ENCODE measurements at places on chromosomes 4 and X. TPM values are rescaled to one million over a fixed set of nuclear protein-coding genes. Genes with fewer than 3 reads are reported as not detected.

- peak; percentile 18 for DNase-seq
These were observed 11.1 kb downstream of the MAEA start for GRCh38 chr4:1300466-1301455.

The XAGE2 gene
- not detected for total RNA-seq

DNA sequence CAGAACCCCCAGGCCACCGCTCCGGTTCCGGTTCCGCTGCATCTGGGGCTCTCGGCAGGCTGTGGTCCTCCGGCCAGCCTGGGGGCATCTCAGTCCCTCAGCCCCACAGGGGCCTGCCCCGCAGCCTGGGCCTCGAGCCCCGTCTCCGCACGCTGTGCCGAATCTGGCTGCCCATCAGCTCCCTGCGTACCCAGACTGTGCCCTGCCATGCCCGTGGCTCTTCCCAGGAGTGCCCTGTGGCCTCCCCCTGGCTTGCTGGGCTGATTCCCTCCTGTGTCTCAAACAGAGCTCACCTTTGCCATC, 830 bp upstream of the MSANTD1 start:
- DNase-seq = no peak

DNA sequence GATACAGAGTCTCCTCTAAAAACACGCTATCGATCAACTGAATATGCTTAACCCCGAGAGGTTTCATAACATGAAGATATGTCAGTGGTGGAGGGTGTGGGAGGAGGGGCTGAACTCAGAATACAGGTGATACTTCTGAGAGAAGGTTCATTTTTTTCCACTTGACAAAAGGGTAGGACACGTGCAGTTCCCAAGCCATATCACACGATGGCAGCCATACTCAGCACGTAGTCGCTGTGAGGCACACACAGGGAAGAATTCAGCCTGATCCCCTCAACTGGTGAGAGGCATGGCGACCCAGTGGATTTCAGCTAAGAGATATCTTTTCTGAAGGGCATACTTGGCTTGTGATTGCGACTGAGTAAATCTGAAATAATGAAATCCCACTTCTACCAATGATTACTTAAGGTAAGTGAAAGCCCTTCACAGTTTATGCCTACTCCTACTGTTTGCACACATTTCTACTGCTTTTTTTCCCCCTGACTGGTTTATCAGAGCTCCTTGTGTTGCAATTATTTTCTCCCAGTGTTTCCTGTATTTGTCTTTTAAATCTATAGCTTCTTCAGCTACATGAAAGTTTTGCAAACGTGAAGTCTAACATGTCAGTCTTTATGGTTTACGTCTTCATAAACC, 133.1 kb downstream of the CORIN start:
- no peak for DNase-seq

- DNase-seq = no peak
These were observed 6.5 kb downstream of the CXXC4 start for GRCh38 chr4:104488151-104488550.

DNA sequence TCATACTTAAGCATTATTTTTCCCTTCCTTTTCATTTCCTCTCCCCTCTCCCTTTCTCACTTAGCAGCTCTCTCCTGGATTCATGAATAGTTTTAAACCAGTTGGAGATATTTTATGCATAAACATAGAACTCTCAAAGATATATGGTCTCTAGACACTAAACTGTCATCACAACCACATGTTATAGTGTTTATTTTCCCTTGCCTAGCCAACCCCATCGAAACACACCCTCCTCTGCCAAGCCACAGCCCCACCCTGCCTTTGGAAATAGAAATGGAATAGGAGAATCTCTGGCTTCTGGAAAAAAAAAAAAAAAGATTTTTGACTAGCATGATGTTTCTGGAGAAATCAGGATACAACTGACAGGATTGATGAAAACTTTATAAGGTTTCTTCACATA, 64.8 kb upstream of the RBPJ start:
- DNase-seq = no peak

DNA sequence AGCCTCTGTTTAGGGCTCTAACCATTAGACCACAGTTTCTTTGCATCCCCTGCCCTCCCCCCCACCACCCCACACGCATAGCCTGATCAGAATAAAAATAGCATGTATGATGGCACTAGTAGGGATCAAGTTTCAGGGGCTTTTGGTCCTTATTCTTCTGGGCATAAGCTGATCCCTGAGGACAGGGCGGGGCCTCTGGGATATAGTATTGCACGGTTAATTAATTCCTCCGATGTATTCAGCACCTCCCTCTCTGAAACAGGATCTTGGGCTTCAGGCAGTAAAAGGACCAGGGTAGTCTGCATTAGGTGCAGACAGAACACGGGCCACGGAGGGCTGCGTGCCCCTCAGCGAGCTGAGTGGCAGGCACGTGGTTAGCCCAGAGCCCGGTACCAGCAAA, 57.1 kb downstream of the ELF4 start:
- DNase-seq = no peak

- no peak for DNase-seq
These were observed 4.7 kb downstream of the KCND1 start for GRCh38 chrX:48966796-48967579.

The CFAP99 gene
- total RNA-seq = not detected

DNA sequence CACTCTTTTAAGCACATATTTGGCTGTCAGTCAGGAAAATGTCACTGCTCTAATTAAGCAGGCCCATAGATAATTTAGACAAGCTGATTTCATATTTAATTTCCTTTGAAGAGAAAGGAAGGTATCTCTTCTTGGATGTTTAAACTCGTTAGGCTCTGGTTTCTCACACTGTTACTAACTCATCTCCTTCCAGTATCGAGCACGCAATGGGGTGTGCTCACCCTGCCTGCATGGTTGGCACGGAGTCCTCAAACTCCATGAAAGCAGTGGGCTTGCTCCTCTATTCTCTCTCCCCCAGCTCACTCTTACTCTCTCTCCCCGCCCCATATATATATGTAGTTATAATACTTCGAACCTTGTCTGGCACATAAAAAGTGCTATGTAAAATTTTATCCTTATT, 76.9 kb downstream of the EGF start:
- DNase-seq = no peak

- no peak for DNase-seq
These were observed 7.3 kb downstream of the SLC25A5 start for GRCh38 chrX:119475389-119476101.

DNA sequence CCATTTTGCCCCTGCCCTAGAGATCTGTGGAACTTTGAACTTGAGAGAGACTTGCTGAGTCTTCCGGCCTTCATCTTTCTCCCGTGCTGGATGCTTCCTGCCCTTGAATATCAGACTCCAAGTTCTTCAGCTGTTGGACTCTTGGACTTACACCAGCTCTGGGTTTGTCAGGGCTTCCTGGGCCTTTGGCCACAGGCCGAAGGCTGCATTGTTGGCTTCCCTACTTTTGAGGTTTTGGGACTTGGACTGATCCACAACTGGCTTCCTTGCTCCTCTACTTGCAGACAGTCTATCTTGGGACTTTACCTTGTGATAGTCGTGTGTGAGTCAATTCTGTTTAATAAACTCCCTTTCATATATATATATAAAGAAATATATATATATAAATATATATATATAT, 1071.0 kb downstream of the ADGRL3 start:
- no peak for DNase-seq

DNA sequence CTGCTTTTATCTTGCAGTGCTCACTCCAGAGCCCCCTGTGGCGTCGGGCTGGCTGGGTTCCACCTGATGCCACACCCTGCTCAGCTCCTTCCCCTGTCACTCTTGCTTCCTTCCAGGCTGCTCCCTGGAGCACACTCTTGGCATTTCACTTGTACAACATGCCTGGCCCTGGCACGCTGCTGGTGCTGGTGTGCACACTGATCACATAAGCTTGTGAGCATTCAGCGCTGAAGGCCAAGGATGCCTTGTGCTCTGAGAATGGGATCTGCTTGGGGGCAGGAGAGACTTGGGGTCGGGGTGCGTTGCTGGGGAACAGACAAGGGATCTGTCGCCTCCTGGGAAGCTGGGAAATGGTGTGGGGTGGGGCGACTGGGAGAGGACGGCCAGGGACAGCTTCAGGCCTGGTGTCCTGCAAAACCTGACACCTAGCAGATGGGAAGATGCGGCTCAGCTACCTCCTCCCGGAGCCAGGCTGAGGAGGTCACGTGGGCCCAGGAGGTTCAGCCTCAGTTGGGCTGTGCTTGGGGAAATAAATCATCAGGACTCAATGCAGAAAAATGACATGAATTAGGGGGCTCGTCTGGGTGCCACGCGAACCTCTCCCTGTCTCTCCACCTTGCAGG, 108.5 kb downstream of the PHKA2 start:
- no peak for DNase-seq

- DNase-seq = no peak
These were observed 722 bp downstream of the SLC10A7 start for GRCh38 chr4:146520896-146521540.

The RAB40A gene
- total RNA-seq = not detected

DNA sequence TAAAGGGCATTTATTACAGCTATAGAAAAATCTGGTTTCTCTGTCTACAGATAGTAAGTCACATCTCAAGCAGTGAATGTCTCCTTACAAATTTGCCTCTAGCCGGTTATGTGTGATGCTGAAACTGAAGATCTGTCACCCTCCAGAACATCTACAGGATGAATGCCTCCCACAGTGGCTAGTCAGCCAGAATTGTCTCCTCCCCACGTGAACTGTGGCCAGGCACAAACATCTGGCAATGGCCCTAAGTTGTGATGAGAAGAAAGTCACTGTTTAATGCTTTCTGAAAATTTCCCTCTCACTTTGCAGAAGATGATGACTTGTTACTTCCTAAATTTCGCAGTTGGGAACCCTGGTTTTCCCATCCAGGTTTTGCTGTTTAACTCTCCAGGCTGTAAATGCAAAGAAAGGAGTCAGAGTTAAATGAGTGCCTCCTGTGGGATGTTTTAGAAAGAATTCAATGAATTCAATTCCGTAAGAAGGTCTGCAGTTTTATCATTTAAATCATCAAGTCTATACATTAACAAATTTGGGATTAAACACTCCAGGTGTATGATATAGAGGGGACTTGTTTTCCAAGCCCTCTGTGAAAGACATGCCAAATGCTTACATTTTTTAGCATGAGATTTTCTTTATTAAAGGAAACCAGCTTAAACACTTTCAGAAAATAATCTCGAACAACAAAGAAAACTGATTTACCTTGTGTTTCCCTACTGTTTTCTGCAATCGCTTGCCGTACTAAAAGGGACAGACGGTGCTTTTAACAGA, 55.4 kb upstream of the TLR3 start:
- DNase-seq = no peak

- no peak for DNase-seq
These were observed 113.5 kb upstream of the TTC29 start for GRCh38 chr4:147059064-147059731.

DNA sequence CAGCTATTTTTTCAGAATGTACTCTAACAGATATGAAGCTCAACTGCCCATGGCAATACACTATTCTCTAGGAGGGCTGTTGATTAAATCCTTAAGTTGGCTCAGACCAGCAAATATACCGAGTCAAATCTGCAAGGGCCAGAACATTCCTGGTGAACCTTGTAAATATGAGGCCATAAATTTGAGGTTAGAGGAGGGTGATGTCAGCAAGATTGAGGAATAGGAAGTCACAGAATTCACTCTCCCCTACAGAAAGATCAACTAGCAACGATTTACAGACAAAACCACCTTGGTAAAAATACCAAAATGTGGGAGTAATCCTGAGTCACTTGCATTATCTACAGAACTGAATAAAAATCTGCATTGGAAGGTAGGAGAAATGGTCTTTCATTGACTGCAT, 399.3 kb downstream of the GPM6A start:
- DNase-seq = no peak

The ANOS1 gene
- 0.05 TPM for total RNA-seq

The RIPPLY1 gene
- total RNA-seq = not detected

GRCh38 chr4:182257503-182257902, 14.3 kb downstream of the TENM3 start:
- DNase-seq = no peak

GRCh38 chr4:59598330-59598618, 1601.9 kb upstream of the ADGRL3 start:
- no peak for DNase-seq

DNA sequence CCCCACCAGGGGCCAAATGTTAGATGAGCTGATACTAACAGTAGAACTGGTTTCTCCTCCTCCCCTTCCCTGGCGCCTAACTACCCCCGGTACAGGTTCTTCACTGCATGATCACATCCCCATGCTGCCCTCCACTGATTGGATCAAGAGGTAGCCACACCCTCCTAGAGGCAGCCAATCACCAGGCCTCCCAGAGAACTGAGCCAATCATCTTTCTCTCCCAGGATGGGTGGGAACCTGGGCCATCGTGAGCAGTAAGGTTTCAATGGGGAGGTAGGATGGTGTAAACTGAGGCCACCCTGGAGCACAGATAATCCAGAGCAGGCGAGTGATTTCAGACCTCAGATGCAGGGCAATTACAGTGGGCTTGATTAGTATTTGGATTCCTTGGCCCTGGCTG, 64.2 kb downstream of the PPP2R2C start:
- no peak for DNase-seq

The HSFX3 gene
- total RNA-seq = not detected

DNA sequence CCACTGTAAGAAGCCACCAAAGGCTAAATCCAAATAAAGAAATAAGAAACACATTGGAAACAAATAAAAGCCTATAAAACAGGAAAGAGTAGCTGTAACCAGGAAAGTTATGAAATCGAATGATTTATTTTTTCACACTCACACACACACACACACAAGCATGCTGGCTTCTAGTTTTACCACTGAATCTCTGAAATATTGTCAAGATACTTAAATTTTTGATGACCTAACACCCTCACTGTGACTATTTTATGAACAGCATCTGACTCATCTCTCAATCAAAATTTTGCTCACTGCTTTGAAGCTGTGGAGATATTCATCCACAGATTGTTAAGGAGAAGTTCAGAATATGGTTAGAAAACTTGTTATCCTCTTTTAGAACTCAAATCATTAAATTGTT, 13.9 kb upstream of the GABRB1 start:
- no peak for DNase-seq

- DNase-seq = no peak
These were observed 7.7 kb upstream of the ZNF81 start for GRCh38 chrX:47828984-47829383.

GRCh38 chr4:156194896-156195295, 241.2 kb upstream of the CTSO start:
- no peak for DNase-seq

DNA sequence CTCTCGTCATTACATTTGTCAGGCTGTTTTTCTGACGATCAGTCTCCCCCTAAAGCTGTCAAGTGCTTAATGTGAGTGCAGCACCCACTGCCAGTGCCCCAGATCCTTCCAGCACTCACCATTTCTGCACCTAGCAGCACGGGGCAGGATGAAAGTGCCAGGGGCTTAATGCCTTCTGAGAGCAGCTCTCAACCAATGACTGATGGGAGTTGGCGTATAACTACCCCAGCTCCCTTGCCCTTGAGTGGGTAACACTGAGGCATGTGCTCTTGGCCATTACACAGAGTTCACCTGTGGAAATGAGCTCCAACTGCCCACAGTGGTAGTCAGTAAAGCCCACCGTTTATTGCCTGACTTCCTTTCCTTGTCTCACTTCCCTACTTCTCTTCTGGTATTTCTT, 226.2 kb upstream of the BCOR start:
- no peak for DNase-seq
